Vagina (tissue), 2 donors: ENCODE measurements at places on chromosomes 16 and 17.

- no peak for DNase-seq
Observed at GRCh38 chr17:83124871-83125514, 45.6 kb downstream of the METRNL start.

- no peak for DNase-seq
Observed at GRCh38 chr17:27915709-27916108, 22.5 kb upstream of the LYRM9 start.

GRCh38 chr16:24149102-24149501 is 107.0 kb upstream of the CACNG3 start:
- no peak for DNase-seq

DNA sequence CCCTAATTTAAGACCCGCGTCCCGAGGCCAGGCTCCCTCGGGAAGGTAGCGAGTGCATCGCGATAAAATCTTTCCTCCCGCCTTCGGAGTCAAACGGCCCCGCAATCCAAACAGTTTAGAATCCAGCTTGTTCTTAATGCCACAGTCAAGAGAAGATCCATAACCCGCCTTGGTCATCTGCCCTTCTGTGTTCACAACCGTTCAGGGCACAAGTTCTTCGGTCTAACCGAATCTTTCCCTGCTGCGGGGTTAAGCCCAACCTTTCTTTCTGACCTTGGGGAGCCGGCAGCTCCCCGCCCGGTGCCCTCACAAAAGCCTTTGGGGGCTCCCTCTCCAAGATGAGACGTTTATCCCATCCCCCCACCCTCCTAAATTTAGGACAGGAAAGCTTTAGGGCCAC is 30.3 kb downstream of the CPSF4L start:
- no peak for DNase-seq

GRCh38 chr16:574021-574760 is 4.4 kb downstream of the PIGQ start:
- no peak for DNase-seq

- DNase-seq, result no peak
Observed at GRCh38 chr16:194516-194915, 14.3 kb downstream of the HBQ1 start.

DNA sequence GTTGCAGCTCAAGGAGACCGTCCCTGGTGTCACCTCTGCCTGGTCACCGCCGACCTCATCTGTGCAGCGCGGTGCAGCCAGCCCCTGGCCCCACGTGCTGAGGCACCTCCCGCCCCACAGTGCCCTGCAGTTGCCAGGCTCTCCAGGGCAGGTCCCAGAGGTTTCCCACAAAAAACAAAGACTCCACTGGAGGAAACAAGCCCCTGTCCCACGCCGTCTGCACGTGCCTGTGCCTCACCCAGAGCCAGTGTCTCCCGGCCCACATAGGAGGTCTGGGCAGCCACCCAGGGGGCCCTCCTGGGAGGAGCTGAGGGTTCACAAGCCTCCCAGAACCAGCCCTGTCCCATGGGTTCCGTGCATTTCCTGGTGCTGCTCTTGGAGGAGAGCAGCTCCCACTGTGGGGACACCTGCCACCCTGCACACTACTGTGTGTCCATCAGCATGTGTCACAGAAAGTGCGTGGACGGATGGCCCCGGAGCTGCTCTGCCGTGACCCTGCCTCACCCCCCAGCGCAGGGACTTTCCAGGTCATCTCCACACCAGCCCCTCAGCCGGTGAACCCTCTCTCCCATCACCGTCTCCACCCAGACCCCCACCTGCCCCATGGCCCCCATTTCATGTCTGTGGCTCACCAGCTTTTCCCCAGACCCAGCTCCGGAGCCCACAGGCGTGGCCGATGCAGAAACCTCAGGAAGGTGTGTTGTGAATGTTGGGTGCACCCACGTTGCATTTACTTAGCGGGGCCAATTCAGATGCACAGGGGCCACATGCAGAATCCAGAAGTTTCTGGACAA is 17.0 kb upstream of the CDH15 start:
- DNase-seq, result no peak

GRCh38 chr16:3188925-3189825 is 1.2 kb downstream of the OR1F1 start:
- DNase-seq, result no peak

- no peak for DNase-seq
Observed at GRCh38 chr16:67719778-67720144, 645 bp upstream of the GFOD2 start.

GRCh38 chr16:19329932-19330331 is 44.4 kb downstream of the CLEC19A start:
- no peak for DNase-seq

- no peak for DNase-seq
Observed at GRCh38 chr16:85522842-85523601, 90.1 kb upstream of the GSE1 start.

DNA sequence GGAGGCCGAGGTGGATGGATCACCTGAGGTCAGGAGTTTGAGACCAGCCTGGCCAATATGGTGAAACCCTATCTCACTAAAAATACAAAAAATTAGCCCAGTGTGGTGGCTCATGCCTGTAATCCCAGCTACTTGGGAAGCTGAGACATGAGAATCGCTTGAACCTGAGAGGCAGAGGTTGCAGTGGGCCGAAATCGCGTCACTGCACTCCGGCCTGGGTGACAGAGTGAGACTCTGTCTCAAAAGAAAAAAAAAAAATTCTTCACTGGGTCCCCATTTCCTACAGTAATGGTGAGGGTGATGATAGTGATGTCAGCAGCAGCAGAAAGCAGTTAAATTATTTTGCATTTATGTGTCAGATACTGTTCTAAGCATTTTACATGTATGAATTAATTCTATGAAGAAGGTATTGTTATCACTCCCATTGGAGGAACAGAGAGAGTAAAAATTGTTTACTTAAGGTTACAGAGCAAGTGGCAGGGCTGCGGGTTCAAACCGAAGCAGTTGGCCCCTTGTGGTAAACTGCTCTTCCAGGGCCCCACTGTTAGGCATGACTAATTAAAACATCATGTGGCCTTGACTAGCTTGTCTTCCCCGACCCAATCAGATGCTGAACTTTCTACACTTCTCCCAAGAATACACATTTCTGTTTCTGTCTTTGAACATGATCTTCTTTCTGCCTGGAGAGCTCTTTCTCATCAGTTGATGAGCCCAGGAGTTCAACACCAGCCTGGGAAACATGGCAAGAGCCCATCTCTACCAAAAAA is 45.8 kb downstream of the STAT3 start:
- DNase-seq, result no peak

DNA sequence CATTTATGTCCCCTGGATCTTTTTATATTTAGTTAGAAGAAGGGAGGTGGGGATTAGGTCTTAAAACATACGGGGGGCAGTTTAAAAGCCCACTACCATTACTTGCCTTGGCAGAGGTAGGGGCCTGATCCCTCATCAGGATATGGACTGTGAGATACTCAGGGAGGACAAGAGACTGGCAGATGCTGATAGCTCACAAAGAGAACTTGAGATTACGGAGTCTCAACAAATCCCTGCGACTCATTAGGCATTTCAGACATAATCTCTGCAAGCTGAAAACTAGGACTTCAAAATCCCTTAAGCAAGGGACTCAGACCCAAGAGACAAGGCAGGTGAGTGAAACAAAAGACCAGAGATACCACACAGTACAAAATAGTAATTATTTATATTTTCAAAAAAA is 23.2 kb downstream of the NXPH3 start:
- DNase-seq, result no peak
